ENCODE measurements at places on chromosomes 11 and 22.

GRCh38 chr11:118434553-118435289 lies 1.6 kb upstream of the KMT2A start:
- DNase-seq = peak; percentile 51

- DNase-seq = no peak
Measured at GRCh38 chr11:117752721-117753237, 44.2 kb downstream of the DSCAML1 start.

DNA sequence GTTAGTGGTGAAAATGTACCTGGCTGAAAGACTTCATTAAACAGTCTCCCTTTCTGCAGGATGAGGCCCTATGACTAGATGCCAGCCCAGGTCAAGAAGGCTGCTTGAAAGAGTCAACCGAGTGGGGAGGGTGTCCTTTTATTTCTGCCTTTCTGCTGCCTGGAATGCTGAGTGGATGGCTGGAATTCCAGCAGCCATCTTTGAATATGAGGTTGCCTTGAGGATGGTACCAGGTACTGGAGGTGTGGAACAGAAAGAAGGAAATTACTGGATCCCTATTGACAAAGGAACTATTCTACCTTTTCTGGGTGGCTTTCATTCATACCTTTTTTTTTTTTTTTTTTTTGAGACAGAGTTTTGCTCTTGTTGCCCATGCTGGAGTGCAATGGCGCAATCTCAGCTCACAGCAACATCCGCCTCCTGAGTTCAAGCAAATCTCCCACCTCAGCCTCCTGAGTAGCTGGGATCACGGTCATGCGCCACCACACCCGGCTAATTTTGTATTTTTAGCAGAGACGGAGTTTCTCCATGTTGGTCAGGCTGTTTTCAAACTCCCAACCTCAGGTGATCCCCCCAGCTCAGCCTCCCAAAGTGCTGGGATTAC lies 107.3 kb downstream of the RPS6KA4 start:
- no peak for DNase-seq

GRCh38 chr22:45478108-45478771 lies 24.4 kb upstream of the FBLN1 start:
- DNase-seq = no peak

GRCh38 chr11:107496011-107496410 lies 38.4 kb upstream of the CWF19L2 start:
- no peak for DNase-seq

DNA sequence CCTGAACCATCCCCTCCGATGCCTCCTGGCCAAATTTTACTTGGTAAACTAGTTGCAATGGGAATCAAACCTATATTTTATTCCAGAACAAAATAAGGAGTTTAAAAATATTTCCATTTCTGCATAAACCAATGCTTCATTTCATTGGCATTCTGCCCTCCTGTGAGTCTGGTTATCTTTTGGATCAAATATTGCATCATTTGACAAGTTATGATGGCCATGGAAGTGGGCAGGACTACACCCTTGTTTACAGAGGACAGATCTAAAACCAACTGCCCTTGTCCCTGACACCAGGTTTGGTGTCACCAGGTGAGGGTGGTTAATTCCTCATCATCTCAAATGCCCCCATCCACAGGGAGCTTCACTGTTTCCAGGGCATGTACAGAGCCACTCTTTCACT lies 28.2 kb upstream of the E2F8 start:
- DNase-seq = no peak

GRCh38 chr11:72036687-72037086 lies 38.0 kb downstream of the IL18BP start:
- DNase-seq = no peak

DNA sequence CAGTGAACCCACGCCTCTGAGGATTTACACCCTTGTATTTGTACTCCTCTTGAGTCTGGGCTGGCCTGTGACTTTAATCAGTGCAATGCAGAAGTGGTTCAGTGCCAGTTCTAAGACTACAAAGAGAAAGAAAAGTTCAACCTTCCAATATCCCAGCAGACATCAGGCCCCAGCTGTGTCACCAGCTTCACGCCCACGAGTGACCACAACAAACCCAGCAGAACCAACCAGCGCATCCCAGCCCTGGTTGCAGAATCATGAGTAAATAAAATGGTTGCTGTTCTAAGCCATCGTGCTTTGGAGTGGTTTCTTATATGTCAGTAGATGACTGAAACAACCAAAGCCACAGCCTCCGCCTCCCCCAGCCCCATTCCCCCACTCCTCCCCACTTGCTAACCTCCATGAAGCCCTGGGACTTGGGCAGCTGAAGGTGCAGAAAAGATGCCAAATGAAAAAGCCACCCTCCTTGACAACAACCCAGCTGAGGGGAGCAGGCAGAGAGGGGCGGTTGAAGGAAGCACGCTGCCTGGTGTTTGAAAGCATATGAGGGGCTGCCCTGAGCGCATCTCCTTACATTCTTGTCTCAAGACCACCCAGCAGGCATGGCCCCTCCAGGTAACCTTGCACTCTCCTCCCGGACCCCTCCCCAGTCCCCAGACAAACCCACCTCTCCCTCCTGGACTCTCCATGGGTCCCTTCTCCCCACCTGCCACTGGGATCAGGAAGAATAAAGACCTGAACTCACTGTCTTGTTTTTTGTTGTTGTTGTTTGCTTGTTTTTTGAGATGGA lies 20.9 kb downstream of the TSKU start:
- no peak for DNase-seq

GRCh38 chr11:78180751-78181150 lies 7.7 kb downstream of the KCTD21 start:
- no peak for DNase-seq

DNA sequence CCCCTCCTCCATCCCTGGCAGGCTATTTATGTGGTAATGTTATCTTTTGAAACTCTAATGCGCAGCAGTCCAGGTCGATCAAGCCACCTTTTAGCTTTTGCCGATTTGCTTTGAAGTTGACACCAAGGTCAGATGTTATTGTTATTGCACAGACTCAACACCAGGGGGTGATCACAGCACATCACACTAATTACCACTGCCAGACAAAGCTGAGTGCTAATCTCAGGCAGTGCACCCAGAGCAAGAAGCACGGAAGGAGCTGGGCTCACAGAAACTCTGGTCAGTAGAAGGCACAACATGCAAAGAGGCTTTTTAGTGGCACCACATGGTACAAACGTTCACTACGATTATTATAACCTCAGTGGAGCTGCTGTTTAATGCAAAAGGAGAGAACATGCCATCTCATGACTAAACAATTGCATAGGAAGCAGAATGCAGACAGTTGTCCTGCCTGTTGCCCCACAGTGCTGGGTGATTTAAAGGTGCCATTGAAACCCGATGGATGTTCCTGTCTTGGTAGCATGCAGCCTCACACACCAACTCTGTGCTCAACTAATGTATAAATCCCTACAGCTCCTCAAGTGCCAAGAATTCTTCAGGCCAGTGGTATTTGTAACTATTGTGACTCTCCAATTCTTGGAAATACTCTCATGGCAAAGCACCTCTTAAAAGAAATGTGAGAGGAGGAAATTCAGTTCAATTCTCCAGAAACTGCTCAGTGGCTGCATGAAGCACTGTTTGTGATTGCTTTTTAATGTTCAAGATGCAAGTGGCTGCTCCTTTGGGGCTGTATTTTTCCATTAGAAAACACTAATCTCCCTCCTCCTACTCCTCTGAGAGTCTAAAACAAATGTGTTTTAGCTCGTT lies 353.9 kb upstream of the DDI1 start:
- no peak for DNase-seq

All from Peyer's patch (tissue), 4 donors.